NCI-H1694 treated with DMSO at 0.1 percent for 48 hours (cell line): ENCODE measurements at places on chromosomes 12 and 14.
A peak's percentile ranks its signal among the peaks of the same experiment; 100 is the strongest.

DNA sequence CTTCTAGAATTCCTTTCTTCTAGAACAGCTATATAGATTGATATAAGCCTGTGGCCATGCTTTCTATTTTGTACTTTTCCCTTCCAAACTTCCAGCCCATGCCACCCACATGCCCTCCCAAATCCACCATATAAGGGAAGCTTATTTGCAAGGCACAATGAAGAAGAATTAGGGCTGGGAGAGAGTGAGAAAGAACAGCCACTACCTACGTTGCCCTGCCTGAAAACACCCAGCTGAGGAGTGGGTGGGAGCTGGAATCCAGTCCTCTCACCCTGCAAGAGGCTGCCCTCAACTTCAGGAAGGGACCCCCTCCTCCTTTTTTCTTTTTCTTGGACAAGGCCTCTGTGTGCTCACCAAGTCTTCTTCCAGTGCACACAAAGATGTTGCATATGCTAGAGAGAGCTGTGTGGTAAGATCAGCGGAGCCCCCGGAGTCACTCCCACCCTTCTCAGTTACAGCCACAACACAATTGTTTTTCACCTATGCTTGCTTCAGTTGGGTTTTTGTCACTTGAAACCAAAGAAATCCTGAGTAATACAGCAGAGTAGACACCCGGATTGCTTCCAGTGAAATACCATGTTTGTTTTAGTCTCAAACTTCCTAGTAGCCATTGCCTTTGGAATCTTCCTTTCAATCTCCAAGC is 38.8 kb downstream of the CDKL1 start:
- no peak for DNase-seq

GRCh38 chr12:6264402-6265037 is 46.0 kb upstream of the PLEKHG6 start:
- DNase-seq: no peak

DNA sequence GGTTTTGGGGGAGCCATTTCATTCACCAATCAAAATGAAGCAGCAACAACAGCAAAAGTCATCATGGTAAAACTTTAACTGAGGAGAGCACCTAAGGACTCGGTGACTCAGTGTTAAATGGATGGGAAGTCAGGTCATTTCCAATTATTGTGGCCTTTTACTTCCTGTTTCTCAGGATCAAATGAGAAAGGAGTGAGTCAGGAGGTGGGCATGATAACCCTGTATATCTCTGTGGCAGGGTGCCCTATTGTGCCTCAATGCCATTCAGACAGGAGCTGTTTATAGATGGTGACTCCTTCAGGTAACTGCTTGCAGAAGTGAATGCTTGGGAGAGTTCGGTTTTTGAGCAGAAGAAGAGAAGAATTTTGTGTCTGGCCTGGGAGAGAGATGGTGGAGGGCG is 135.5 kb upstream of the CPM start:
- DNase-seq: no peak

- DNase-seq: no peak
These were observed 31.7 kb downstream of the ANO2 start for GRCh38 chr12:5913387-5913786.

DNA sequence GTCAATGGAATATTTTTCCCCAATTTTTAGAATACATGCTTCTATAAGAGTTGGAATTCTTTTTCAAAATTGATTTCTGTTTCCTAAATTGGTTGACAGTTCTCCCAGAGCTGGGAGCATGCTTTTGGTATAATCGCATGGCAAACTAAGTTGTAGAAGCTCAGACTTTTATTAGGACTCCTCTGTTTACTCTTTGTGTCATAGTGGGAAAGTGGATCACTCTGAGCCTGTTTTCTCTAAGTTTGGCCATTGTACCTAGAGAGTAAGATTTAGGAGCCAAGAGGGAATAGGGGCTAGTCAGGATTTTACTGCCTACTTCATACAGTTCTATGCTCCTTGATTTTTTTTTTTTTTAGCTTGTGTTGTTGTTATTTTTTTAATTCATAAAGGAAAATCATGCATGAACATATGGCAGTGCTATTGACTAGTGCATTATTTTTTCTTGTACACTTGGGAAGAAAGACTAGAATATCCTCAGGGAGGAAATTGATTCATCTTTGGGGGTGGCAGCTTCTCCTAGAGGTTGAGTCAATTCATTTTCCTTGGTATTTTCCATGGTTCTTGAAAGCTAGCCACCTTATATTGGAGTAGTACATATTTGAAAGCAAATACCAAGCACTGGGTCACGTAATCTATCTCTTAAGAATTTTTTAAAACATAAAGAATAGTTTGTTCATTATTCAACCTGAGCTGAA is 77.7 kb upstream of the TRAF3 start:
- no peak for DNase-seq

DNA sequence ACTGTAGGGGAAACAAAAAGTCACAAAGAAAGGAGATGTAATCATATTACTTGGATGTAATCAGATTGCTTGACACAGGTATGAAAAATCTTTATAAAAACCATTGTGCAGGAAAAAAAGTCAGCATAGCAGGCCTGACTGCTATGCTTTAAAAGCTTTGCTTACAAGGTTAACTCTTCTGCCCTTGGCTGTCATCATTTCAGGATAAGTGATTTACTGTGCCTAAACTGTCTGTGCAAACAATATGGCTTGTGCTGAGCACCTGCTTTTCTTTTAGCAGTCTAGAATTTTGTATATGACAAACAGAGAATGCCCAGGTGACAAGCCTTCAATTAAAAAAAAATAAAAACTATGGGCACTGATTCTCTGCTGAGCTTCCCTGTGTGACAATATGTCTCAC is 63.8 kb upstream of the PLEKHG7 start:
- no peak for DNase-seq

GRCh38 chr14:29558516-29558915 is 369.1 kb downstream of the PRKD1 start:
- DNase-seq: no peak

GRCh38 chr14:85897808-85898207 is 367.9 kb downstream of the FLRT2 start:
- DNase-seq: no peak

DNA sequence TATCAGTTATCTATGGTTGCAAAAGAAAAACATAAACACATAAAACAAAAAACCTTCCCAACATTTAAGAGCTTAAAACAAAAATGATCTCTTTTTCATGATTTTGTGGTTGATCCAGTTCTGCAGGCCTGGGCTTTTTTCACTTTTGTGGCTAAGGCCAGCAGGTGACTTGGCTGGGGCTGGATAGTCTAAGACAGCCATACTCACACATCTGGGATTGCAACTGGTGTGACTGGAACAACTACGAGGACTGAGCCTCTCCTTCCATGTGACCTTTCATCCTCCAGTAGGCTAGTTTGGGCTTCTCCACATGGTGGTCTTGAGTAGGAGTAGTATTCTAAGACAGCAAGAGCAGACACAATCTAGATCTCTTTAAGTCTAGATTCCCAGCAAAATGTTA is 7.2 kb upstream of the PKP2 start:
- no peak for DNase-seq

- DNase-seq: peak; percentile 35
These were observed 229.7 kb downstream of the TTC6 start for GRCh38 chr14:37824939-37825712.

DNA sequence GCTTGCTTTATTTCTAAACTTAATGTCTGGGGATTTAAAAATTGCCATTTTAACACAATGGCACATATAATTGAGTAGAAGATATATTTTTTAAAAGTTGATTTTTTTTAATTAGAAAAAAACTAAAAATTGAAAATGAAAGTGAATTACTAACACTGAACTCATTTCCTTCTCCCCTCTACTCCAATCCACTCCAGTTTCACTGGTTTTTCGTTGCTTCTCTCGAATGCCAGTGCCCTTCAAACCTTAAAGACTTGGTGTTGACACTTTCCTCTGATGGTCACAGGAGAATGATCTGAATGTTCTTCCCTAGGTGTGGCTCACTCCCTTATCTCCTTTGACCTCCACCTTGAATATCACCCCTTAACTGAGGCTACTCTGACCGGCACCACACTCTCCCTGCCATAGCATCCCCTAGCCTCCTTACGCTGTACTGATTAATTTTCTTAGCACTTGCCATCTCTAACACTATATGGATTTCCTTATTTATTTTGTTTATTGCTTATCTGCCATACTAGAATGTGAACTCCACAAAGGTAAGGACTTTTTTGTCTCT is 107.1 kb downstream of the LIN7A start:
- no peak for DNase-seq

DNA sequence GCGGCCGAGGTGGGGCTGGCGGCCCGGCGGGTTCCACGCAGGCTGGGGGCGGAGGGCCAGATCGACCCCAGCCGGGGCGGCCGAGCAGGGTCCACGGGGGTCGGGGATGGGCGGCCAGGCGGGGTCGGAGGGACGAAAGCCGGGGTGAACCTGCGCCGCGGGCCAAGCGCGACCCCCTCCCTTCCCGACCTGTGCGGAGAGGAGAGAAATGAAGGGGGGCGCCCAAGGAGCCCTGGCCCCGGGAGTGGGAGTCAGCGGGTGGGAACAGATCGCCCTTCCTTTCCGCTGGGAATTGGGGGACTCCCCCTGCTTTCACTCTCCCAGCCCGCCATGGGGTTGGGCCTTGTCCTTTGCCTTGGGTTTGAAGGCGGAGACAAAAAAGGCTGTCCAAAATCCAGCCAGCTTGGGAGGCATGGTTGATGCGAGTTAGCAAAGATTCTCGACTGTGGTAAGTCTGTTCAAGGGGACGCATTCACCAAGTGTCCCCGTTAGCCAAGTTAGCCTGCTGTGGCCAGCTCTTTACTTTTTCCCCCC is 559 bp upstream of the CKAP4 start:
- no peak for DNase-seq

DNA sequence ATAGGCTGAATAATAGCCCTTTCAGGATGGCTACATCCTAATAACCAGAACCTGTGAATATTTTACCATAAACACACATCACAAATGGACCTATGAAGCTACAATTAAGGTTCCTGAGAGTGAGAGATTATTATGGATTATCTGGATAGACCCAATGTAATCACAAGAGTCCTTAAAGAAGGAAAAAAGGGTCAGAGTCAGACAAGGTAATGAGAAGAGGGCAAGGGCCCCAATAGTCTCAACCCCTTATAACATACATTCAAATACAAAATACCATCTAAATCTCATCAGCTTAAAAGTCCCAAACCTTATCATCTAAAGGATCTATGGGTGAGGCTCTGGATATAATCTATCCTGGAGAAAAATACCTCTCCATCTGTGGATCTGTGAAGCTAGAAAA is 64.7 kb downstream of the GARIN6 start:
- no peak for DNase-seq

GRCh38 chr12:31868965-31869364 is 90.2 kb upstream of the RESF1 start:
- peak; percentile 52 for DNase-seq

GRCh38 chr12:113826805-113827538 is 139.2 kb downstream of the RBM19 start:
- DNase-seq: peak; percentile 21
